ENCODE measurements at places on chromosomes 13 and 19. TPM values are rescaled to one million over a fixed set of nuclear protein-coding genes. Genes with fewer than 3 reads are reported as not detected.

Gene PNMA8A
- total RNA-seq: not detected

- no peak for DNase-seq
Observed at GRCh38 chr19:50159078-50159477, 4.0 kb downstream of the IZUMO2 start.

- DNase-seq: no peak
Observed at GRCh38 chr13:51674276-51674675, 90.0 kb downstream of the WDFY2 start.

GRCh38 chr19:41707502-41707812 is 969 bp upstream of the CEACAM5 start:
- no peak for DNase-seq

DNA sequence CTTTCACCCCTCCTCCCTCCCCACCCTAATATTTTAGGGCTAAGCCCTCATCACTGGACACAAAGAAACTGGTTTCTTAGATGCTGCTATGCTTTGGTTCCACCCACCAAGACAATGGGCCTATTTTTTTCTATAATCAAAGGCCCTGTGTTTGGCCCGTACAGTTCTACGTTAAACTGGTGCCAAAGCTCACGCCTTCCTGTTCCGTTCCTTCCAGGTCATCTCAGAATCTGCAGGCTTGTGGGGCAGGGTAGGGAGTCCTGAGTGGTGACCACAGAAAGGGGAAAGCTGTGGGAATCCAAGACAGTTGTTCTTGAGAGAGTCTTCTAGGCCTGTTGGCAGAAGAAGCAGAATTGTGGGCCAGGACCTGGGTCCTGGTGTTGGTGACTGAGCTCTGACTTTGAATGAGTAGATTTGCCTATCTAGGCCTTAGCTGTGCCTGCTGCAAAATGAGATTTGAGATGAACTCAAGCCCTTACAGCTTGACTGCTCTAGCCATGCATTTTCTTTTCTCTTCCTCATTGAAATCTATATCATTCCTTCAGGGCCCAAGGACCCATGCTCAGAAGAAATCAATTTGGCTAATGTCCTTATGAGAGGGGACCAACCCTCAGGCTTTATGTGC is 19.1 kb upstream of the CXCL17 start:
- no peak for DNase-seq

Data from activated CD4-positive, alpha-beta memory T cell treated with anti-CD3 and anti-CD28 coated beads, Interleukin-2, amount 10 ng/mL, durations not matched to agents 7 days and 5 days (primary cell).